Activated naive CD4-positive, alpha-beta T cell (primary cell): ENCODE measurements at places on chromosomes 16 and 17.

DNA sequence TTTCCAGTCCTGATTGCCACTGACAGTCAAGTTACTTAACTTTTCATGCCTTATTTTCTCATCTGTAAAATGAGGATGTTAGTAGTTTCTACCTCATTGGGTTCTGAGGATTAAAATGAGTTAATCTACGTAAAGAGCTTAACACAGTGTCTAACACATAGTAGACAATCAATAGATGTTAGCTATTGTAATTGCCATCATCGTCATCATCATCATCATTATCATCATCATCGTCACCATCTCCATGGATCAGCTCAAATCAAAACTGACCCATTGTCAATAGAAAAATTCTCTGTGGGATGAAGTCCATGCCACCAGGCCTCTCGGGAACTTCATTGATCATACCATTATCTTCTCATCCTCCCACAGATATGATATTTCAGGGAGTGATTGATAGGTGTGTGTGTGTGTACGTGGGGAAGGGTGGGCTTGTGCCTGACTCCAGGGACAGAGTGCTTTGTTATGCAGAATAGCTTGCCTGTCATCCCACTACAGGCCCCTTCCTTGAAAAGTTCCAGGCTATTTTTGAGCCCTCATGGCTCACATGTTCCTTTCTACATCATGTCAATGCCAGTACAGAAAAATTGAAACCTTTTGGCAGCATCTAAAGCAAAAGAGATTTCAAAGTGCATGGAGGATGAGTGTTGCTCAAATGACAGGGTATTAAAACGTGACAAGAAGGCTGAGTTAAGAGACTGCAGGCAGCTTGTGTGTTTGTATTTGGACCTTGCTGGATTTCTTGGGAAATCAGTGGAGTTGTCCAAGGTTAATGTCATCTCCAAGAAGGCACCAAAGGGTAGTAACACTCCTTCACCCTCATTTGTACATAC, 133.9 kb downstream of the PRKCB start:
- DNase-seq, result no peak

- DNase-seq, result no peak
These were observed 22.1 kb downstream of the MAP1LC3B start for GRCh38 chr16:87414251-87414680.

- DNase-seq, result no peak
These were observed 114.1 kb downstream of the NOG start for GRCh38 chr17:56707312-56708219.

GRCh38 chr17:7405350-7406234, 1.7 kb upstream of the TMEM256 start:
- DNase-seq, result no peak

GRCh38 chr17:68356949-68357455, 65.7 kb downstream of the ARSG start:
- no peak for DNase-seq

DNA sequence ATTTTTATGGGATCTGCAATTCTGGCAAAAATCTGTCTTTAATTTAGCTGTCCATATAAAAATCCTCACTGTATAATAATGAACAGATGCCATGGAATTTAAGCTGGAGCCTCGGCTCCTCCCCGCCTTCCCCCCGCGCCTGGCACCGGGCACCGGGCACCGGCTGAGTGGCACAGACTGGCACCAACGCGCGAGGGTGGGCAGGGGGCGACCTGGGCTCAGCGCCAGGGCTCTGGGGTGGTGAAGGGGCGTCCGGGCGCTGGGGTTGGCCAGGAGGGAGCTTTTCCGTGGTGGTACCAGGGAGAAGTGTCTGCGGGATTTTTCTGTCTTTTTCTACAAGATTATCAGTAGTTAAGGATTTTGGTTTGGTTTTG, 9.1 kb downstream of the NEUROD2 start:
- no peak for DNase-seq

DNA sequence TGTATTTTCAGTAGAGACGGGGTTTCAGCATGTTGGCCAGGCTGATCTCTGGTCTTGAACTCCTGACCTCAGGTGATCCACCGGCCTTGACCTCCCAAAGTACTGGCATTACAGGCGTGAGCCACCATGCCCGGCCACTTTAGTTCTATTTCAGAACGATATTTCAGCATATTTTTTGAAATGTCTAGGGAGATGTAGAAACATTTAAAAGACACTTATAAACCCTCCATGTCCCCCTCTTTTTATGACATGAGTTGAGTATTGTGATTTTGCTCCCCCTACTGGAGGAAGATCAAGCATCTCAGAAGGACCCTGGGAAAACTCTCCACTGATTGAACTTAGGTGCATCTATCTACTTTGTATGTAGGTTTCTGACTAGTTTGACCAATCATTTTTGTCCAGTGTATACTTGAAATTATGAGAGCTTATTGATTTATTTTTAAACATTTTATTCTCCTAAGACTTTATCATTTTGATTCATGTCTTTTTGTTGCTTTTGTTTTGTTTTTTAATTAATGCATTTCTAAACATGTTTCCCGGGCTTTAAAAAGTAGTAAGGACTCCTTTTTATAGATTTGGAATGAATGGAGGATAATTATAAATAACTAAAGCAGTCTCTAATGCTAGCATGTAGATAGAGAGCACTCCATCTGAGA, 105.1 kb downstream of the CHD9 start:
- no peak for DNase-seq

DNA sequence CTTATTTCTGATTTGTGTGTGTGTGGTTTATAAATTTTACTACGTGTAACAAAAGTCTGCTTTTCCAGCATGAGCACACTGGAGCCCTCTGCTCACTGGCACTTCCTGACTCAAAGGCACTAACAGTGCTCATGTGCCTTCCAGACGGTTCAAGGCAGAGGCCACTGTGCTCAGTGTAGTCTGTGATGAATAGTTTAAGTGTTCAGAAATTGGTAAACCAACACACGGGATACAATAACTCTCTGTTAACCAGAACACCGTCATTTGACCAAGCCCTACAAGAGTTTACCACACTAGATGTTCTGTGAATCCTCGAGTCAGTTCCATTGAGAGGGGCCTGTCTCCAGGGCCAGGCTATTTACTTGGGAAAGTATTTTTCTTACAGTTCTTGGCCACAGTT, 191.9 kb downstream of the MRTFB start:
- DNase-seq, result no peak
